ENCODE measurements at places on chromosomes 4 and X. TPM values are rescaled to one million over a fixed set of nuclear protein-coding genes. Genes with fewer than 3 reads are reported as not detected.
A peak's percentile ranks its signal among the peaks of the same experiment; 100 is the strongest.

Gene CHRDL1
- not detected for total RNA-seq

Gene CYSLTR1
- 31.2 TPM for total RNA-seq

Gene TEC
- total RNA-seq: 4.2 TPM

Gene MRFAP1L1
- 134 TPM for total RNA-seq

Gene PSMD10
- 32.6 TPM for total RNA-seq

- no peaks in the 10 kb centered on the region for H3K36me3 ChIP-seq
- no peak overlapping the region for H3K27ac ChIP-seq
- DNase-seq: no peak
- no peaks in the 10 kb centered on the region for H3K27me3 ChIP-seq
These were observed 66.3 kb downstream of the PPP3CA start for GRCh38 chr4:101280866-101281600.

DNA sequence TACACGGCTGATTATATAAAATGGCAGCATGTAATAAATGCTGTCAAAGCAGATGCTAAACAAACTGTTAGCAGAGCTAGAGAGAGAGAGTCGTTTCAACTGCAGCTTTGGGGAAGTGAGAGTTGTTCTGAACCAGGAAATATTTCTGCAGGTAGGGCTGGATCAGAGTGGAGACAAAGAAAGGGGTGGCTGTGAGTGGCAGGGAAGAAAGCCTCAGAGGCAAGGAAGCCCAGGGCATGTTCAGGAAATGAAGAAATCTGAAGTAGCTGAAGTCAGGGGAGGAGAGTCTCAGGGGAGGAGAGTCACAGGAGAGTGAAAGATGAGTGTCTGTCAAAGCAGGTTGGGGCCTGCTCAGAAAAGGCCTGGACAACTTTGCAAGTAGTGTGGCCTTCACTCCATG is 48.4 kb upstream of the RPS6KA3 start:
- no peak for DNase-seq
- H3K36me3 ChIP-seq: no peaks in the 10 kb centered on the region
- H3K27me3 ChIP-seq: no peaks in the 10 kb centered on the region
- no peaks in the 10 kb centered on the region for H3K4me1 ChIP-seq
- no peak overlapping the region for H3K4me3 ChIP-seq

DNA sequence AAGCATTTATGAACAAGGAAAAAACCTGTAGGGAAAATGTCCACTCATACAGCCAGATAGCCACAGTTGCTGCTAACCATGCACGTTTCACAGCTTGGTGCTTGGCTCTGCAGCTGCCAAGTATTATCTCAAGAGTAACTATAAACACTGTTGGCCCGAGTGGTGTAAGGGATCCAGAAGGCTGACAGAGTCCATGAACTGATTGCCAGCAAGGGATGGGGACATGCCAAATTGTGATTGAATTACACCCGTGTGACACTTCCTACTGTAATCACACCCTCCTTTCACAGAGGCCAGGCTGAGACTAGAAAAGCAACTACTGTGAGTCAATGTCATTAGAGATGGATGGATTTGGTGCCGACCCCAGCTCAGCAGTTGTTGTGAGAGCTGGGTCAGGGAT is 223.9 kb upstream of the ANKRD50 start:
- DNase-seq: no peak
- H3K27ac ChIP-seq: no peak overlapping the region
- H3K4me3 ChIP-seq: no peak overlapping the region

DNA sequence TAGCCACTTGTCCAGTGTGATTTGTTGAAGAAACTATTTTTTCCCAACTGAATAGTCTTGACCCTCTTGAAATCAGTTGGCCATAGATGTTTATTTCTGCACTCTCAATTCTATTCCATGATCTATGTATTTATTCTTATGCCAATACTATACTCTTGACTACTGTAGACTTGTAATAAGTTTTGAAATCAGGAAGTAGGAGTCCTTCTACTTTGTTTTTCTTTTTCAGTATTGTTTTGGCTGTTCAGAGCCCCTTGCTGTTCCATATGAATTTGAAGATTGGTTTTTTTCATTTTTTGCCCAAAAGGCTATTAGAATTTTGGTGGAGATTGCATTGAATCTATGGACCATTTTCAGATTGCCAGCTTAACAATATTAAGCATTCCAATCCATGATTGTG is 10.2 kb downstream of the SAP30 start:
- no peaks in the 10 kb centered on the region for H3K4me1 ChIP-seq
- no peak overlapping the region for H3K27ac ChIP-seq
- no peak for DNase-seq
- no peaks in the 10 kb centered on the region for H3K27me3 ChIP-seq
- H3K4me3 ChIP-seq: no peak overlapping the region

GRCh38 chr4:121633653-121634052 is 63.1 kb downstream of the ANXA5 start:
- DNase-seq: no peak
- H3K4me1 ChIP-seq: no peaks in the 10 kb centered on the region
- H3K27ac ChIP-seq: no peak overlapping the region
- no peaks in the 10 kb centered on the region for H3K27me3 ChIP-seq
- H3K4me3 ChIP-seq: no peak overlapping the region

DNA sequence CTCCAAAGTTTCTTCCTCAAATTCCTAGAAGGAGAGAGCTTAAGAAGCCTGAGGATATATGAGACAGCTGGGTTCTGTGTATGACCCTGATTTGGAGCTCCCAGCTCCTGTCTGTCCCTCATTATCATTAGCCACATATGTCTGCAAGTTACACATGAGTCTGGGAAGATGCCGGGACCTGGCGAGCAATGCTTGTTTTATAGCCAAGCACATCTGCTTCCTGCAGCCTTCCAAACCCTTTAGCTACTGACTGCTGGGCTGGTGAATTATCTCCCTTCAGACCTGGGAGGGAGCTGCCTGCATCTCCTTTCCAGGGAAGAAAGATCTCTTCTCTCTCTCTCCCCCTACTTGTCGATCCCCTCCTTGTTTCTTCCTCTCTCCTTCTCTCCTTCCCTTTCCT is 556.7 kb upstream of the BOD1L1 start:
- no peak overlapping the region for H3K27ac ChIP-seq
- no peak overlapping the region for H3K4me3 ChIP-seq
- no peak for DNase-seq
- no peaks in the 10 kb centered on the region for H3K36me3 ChIP-seq
- H3K27me3 ChIP-seq: no peaks in the 10 kb centered on the region
- no peaks in the 10 kb centered on the region for H3K4me1 ChIP-seq

DNA sequence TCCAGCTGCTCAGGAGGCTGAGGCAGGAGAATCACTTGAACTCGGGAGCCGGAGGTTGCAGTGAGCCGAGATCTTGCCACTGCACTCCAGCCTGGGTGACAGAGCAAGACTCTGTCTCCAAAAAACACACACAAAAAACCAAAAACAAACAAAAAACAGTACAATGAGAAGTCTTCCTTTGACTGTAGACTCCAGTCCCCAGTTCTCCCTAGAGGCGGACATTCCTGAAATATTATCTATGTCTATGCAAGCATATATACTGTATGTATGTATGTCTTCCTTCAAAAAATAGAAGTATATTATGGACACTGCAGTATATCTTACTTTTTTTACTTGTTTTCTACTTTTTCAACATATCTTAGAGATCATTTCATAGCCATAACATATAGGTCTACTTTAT is 10.2 kb upstream of the FGF2 start:
- H3K4me3 ChIP-seq: no peak overlapping the region
- no peaks in the 10 kb centered on the region for H3K36me3 ChIP-seq
- no peaks in the 10 kb centered on the region for H3K4me1 ChIP-seq

- DNase-seq: no peak
- H3K4me3 ChIP-seq: no peak overlapping the region
- H3K4me1 ChIP-seq: no peaks in the 10 kb centered on the region
- H3K36me3 ChIP-seq: no peaks in the 10 kb centered on the region
These were observed 123.9 kb downstream of the DCHS2 start for GRCh38 chr4:154367659-154368058.

- H3K4me1 ChIP-seq: no peaks in the 10 kb centered on the region
- no peaks in the 10 kb centered on the region for H3K27me3 ChIP-seq
- H3K27ac ChIP-seq: no peak overlapping the region
- H3K36me3 ChIP-seq: no peaks in the 10 kb centered on the region
- DNase-seq: no peak
- H3K4me3 ChIP-seq: no peak overlapping the region
These were observed 8.4 kb downstream of the CFAP299 start for GRCh38 chr4:80343887-80344286.

- no peaks in the 10 kb centered on the region for H3K36me3 ChIP-seq
- H3K27ac ChIP-seq: no peak overlapping the region
- no peak for DNase-seq
- H3K27me3 ChIP-seq: no peaks in the 10 kb centered on the region
- no peak overlapping the region for H3K4me3 ChIP-seq
These were observed 187.4 kb upstream of the TEX13C start for GRCh38 chrX:125132274-125132673.

DNA sequence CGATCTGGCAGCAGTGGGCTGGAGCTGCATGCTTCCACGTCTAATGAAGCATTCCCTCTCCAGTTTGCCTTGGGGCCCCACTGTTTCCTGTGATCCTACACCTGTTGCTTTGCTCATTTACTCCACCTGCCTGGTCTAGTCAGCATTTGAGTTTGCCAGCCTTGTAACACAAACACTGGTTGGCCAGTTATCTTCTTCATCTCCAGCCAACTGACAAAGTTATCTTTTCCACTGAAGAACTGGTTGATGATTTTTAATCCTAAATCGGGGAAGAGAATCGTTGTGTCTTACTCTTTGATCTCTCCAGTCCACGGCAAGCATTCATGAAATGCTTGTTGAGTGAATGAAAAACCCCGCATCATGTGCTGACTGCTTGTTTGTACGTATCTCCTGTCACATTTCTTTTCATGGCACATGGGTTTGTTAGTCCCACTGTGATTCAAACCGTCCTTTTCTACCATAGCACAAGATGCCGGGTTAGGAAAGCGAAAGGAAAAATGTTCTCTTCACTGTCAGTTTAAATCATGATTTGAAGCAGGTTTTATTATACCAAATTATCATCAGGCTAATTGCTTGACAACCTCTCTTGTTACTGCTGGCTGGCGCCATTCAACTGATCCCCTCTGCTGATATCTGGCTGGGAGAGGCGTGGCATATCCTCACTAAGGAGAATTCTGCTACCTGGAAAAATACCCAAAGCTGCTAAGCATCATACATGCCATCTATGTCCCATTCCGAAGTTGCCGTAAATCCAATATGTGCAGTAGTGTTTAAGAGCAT is 144.8 kb downstream of the SHROOM3 start:
- H3K4me1 ChIP-seq: no peaks in the 10 kb centered on the region
- H3K36me3 ChIP-seq: no peaks in the 10 kb centered on the region
- no peak overlapping the region for H3K4me3 ChIP-seq

DNA sequence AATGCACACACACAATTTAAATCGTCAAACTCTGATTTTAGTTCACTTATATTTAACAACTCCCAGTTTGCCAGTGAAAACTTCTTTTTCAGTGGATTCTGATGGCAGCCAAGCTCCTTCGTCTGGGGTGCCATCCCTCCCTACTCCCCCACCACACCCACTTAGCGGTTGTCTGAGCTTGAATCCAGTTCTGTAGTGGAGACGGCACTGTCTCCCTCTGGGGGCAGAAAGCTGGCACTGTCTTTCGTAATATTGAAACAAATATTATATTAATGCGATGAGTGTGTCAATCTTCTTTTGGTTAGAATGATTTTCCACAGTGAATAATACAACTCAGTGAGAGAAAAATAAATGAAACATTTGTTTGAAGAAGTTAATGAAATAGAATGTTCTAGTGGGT is 5.4 kb downstream of the MEPE start:
- no peaks in the 10 kb centered on the region for H3K36me3 ChIP-seq
- no peaks in the 10 kb centered on the region for H3K4me1 ChIP-seq
- no peak overlapping the region for H3K27ac ChIP-seq
- DNase-seq: no peak

DNA sequence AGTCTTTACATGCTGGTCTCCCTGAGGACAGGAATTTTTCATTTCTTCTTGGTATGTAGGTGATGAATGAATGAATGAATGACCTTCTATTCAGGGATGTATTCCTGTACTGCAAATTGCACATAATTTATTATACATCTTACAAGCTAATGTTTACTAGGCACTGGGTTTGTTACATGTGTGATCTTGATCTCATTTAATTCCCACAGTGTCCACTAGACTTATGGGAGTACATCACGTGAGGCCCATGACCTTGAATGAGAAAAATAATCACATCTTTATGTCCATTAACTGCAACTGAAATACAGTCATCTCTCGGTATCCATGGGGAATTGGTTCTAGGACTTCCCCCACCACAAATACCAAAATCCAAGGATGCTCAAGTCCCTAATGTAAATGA is 150.3 kb downstream of the TMEM164 start:
- DNase-seq: no peak
- no peaks in the 10 kb centered on the region for H3K27me3 ChIP-seq
- H3K4me3 ChIP-seq: no peak overlapping the region
- H3K4me1 ChIP-seq: no peaks in the 10 kb centered on the region
- no peak overlapping the region for H3K27ac ChIP-seq
- no peaks in the 10 kb centered on the region for H3K36me3 ChIP-seq

DNA sequence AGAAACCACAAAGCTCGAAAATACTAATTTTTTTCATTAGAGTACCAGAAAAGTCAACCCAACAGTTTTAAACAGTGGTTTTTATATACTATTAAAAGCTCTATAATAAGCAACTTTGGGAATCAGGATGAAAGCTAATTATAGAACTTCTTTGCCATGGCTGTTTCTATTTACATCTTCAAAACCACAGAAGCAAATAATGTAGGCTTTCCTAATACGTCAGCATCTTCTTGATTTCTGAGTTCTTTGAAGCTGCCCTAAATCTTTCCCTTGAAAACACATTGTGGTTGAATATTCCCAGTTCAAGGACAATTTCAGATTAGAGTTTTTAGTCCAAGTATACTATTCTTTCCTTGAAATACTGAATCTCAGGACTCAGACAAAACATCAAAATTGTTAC is 460.2 kb upstream of the FAT1 start:
- H3K4me3 ChIP-seq: no peak overlapping the region
- no peaks in the 10 kb centered on the region for H3K36me3 ChIP-seq
- no peaks in the 10 kb centered on the region for H3K27me3 ChIP-seq
- no peaks in the 10 kb centered on the region for H3K4me1 ChIP-seq

GRCh38 chr4:83657336-83657735 is 121.4 kb downstream of the GPAT3 start:
- peaks cover 9% of the 10 kb centered on the region for H3K4me1 ChIP-seq
- no peak overlapping the region for H3K4me3 ChIP-seq
- H3K27me3 ChIP-seq: no peaks in the 10 kb centered on the region
- H3K27ac ChIP-seq: no peak overlapping the region
- no peak for DNase-seq
- H3K36me3 ChIP-seq: no peaks in the 10 kb centered on the region

- H3K4me1 ChIP-seq: no peaks in the 10 kb centered on the region
- H3K27me3 ChIP-seq: no peaks in the 10 kb centered on the region
- peak overlapping the region; percentile 24 for H3K4me3 ChIP-seq
- no peak for DNase-seq
- H3K36me3 ChIP-seq: no peaks in the 10 kb centered on the region
These were observed 25.5 kb downstream of the GPRASP3 start for GRCh38 chrX:102745857-102746584.
